ENCODE measurements at places on chromosomes 4 and X.

DNA sequence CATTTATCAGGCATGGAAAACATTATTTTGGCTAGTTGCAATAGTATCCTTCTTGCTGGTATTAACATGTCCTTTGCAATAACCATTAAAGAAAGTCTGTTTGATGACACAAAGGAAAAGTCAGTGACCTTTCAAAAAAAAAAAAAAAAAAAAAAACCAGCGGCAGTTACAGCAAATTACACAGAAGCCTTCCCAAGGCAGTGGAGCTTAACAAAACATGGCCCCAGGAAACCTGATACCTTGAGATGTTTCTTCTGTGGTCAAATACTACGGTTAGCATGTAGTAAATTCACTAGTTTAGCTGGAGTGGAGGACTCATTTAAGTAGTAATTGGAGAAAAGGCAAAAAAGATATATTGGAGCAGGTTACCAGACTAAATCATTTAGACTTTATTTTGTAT is 359.1 kb downstream of the DACH2 start:
- no peak for DNase-seq

- DNase-seq: no peak
These were observed 188.9 kb downstream of the ENOX2 start for GRCh38 chrX:130714135-130714534.

- no peak for DNase-seq
These were observed 90.7 kb upstream of the S100G start for GRCh38 chrX:16559206-16559619.

GRCh38 chr4:187109636-187110035 is 386.0 kb upstream of the FAT1 start:
- DNase-seq: no peak

DNA sequence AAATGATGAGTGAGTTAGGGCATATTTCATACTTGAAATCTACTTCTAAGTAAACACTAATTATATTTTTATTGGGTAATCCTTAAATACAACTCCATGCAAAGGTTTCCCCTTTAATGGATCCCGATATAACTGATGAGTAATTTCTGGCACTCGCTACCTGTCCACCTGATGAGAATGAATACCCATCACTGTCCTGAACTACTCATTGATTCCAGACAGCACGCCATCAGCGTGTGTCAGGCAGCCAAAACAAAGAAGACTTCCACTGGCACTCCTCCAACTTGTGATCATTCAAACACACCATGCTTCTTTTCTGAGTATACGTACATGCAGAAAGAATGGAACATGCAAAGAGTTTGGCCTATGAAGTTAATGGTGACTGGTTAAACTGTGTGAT is 69.4 kb downstream of the HCCS start:
- DNase-seq: no peak

- no peak for DNase-seq
These were observed 63.2 kb upstream of the GUCY1A1 start for GRCh38 chr4:155603360-155603891.

DNA sequence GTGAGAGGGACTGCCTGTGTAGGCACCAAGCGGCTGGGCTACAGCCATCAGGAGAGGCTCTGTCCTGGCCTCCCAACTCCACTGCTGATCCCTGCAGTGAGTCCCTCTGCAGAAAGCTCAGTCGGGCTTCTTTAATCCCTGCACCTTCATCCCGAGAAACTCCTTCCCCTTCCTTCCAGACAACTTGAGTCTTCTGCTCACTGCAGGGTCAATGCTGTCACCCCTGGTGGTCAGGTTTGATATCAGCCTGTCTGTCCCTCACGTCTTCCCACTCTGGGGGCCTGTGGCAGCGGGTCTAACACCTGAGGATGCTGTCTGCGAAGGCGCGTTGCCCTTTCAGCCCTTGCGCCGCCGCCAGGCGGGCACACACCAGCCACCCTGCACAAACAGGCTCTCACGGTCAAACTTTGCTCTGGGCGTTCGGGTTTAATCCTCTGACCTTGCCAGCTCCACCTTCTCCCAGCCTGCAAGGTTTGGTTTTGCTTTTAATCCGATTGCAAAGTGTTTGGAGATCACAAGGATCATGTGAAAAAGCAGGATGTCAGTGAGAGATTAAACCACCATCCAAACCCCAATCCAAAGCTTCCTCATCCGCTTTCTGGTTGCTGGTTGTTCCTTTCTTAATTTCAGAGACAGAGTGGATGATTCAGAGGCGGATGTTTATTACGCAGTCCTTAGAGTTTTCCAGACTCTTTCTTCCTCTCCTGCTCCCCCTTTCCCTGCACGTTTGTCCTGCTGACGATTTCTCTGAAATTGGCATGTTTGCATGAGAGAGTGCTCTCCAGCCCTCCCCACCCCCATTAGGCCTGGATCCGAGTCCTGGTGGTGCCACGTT is 74.8 kb upstream of the SLC34A2 start:
- DNase-seq: no peak

- DNase-seq: no peak
These were observed 33.0 kb downstream of the NOP14 start for GRCh38 chr4:2930135-2930757.

DNA sequence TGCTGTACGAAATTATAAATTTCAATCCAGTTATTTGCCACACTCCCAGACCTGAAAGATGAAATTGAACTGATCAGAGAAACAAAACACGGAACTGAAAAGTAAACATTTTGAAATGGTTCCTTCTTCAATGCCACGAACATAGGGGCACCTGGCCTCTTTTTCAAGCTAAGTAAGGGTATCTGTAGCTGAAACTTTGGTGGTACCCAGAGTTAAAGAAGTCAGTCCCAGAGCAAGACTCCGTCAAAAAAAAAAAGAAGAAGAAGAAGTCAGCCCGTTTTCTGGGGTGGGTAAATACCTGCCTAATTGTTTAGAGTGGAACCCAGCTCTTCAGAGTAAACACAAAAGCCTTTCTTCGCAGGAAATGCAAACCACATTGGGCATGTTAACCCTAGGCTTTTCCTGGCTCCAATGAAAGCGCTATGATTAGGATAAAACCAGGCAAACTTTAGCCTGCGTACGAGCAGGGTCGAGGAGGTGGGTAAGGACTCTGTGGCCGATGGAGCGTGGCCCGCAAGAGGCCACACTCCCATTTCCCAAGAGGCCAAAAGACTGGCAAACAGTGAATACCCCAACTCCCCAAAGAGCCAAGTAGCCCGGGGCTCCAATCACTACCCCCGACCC is 1.3 kb downstream of the ANTXR2 start:
- no peak for DNase-seq

GRCh38 chr4:7971881-7972500 is 32.3 kb upstream of the AFAP1 start:
- no peak for DNase-seq

GRCh38 chrX:20511792-20512191 is 245.1 kb upstream of the RPS6KA3 start:
- DNase-seq: no peak

GRCh38 chr4:168604496-168605373 is 107.9 kb downstream of the PALLD start:
- DNase-seq: no peak

GRCh38 chrX:134482371-134482770 is 22.4 kb downstream of the HPRT1 start:
- DNase-seq: no peak

DNA sequence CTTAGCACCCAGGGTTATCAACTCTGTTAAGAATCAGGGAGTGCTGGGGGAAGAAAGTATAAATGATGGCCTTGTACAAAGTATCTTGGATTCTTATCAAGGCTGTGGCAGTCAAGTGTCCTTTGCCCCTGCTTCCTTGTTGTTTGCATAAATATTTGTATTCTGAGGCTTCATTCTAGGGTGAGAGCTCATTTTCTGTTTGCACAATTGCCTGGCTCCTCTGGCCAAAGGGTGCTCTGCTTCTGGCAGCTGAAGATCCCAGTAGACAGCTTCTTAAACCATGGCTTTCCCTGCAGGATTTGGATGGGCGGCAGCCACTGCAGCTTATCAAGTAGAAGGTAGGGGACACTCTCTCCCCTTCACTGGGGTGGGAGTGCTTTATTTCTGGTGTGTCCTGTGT is at the start of gene GBA3:
GBA3 (plus strand) TSS at position 202 of the 400 bp plus-strand sequence.
- DNase-seq: no peak

- DNase-seq: no peak
These were observed 5.2 kb upstream of the ACTRT1 start for GRCh38 chrX:128057421-128057820.

- no peak for DNase-seq
These were observed 24.8 kb downstream of the NHSL2 start for GRCh38 chrX:71935476-71935875.

- DNase-seq: no peak
These were observed 105.6 kb downstream of the ARHGEF9 start for GRCh38 chrX:63679432-63679831.

DNA sequence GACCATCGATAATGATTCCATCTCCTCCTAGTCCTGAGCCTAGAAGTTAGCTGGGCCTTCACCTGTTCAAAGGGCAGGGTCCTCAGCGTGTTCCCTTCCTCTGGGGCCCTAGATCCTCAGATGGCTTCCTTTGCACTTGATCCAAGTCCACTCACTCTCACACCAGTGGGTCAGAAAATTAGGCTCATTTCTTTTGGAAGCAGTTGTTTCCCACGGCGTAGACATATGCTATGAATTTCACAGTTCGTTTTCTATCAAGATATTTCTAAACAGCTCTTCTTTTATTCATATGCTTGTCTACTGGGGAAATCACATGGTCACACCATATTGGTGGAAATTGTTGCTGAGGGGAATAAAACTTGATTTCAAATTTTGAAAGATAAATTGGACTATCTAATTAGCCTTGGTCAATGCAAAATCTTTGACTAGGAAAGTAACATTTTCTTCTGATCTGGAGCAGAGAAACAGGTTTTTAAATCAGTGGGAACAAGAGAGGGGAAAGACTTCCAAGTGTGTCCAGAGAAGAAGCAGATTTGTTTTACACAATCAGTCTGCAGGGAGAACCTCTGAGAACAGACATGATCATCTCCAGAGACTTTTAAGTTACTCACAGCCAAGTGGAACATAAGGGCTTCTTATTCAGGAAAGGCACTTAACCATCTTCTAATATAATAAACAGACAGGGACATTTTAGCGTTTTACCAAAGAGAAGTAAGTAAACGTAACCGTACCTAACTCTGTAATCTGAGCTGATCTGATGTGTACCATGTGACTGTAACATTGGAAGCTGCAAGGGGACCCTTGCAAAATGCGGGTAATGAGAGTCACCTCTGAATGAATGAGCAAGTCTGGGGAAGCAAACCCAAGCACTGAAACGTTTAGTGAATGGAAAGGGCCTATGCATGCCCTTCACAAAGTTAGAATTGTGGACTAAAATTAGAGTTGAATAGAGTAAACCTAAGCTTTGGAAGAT is 455.7 kb upstream of the FAT1 start:
- no peak for DNase-seq

GRCh38 chr4:7389719-7390118 is 45.0 kb downstream of the PSAPL1 start:
- DNase-seq: peak; percentile 54

DNA sequence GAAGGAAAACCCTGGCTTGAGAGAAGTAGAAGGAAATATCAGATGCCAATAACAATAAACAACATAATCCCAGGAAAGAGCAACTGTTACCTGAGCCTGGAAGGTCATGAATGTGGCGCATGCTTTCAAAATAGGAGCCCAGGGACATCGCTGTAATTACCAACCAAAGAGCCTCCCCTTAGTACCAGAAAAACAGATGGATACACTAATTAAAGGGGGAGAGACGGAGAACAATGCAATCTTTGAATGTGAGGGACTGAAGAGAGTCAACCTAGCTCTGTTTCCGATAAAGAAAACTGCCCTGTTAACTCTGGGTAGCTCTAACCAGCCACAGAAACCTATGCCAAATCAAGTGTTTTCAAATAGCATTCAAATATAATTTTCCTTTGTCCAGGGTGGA is 161.4 kb downstream of the ENOX2 start:
- no peak for DNase-seq

DNA sequence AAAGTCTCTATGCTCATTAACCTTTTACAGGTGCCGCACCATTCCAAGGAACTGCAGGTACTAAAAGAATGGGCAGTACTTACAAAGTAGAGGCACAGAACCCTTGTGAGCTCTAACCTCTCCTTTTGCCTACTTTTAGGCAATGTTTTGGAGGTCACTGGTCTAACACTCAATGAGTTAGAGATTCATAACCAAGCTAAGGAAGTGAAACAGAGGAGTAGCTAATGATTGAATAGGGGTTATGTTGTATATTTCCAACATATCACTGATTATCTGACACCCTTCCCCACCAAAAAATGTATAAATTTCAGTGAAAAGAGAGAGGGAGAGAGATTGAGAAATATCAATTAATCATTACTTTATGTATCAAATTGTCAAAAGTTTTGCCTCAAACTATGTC is 269.3 kb downstream of the PCDH7 start:
- DNase-seq: no peak

DNA sequence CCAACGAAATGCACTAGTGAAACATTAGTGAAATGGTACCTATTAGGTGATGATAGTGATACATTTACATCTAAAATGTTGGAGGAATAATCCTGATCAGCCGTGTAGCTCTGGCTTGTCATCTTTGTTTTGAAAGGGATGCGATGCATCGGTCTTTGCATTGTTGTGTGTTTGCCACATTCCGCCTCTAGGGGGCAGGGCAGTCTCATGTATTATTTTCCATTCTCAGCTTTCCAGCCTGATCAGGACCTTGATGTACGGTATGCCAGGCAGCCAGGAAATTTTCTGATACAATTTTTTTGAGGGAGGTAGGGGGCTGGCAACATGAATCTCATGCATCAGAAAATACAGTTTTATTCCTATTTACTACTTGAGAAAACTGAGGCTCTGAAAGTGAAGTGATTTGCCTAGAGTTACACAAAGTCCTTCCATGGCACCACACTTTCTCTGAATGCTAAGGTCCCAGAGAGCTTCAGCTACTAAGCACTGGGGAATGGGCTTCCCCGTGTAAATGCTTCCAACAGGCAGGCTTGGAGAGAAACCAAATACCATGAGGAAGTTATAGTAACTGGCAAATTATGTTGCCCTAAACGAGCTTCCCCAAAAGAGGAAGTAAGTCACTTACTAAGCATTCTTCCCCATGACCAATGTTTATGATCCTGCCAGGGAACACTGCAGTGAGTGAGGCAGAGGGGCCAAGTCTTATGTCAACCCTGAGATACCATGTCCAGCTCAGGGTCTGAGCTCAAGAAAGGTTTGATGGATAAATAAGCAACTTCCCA is 31.8 kb upstream of the IQSEC2 start:
- no peak for DNase-seq

GRCh38 chr4:164846566-164846965 is 30.4 kb upstream of the APELA start:
- no peak for DNase-seq

DNA sequence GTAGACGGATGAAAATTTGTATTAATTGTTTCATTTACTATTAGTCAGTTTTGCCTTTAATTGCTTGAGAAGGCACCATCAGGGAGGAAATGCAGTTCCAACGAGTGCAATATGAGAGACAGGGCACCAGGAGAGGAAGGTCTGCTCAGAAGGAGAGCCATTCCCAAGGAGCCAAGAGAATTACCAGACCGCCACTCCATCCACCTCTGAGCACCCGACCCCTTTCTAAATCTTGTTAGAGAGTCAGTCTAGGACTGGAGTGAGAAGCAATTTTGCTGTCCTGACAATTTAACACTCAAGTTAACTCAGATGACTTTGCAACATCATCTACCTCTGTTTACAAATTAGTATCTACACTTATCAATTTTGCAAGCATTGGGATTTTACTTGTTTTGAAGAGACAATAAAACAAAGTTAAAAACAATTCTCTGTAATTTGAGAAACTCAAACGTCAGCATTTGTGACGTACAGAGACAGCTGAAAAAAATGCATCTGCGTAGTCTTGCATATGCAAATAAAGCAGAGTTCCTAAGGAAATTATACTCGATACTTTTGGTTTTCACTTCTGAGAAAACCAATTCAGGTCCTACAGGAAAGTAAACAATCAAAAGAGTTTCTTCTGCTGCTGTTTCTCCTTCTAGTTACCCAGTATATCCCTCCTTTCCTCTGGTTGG is 1704.7 kb upstream of the TENM3 start:
- no peak for DNase-seq

GRCh38 chrX:114178126-114178525 is 405.8 kb upstream of the HTR2C start:
- no peak for DNase-seq
